Hippocampal formation (tissue), 2 donors: ENCODE measurements at places on chromosomes 7 and 10.

GRCh38 chr7:94245500-94245899 is 149.2 kb upstream of the COL1A2 start:
- no peak for DNase-seq

DNA sequence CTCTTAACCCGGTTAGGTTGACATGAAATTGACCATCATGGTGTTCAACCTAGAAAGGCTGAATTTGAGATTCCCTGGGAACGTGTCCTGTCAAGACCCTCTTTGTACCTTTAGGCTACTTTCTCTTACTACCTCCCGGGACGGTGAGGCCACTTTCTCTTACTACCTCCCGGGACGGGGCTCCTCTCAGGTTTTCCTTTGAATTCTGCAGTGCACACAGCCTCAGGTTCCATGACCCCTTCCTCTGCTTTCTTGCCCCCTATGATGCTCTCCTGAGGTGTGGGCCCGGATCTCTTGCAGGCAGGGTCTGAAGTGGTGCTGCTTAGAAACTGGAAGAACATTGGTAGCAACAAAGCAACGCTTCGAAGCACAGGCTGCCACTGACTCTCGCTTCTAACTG is 155.3 kb downstream of the CAMK1D start:
- no peak for DNase-seq

DNA sequence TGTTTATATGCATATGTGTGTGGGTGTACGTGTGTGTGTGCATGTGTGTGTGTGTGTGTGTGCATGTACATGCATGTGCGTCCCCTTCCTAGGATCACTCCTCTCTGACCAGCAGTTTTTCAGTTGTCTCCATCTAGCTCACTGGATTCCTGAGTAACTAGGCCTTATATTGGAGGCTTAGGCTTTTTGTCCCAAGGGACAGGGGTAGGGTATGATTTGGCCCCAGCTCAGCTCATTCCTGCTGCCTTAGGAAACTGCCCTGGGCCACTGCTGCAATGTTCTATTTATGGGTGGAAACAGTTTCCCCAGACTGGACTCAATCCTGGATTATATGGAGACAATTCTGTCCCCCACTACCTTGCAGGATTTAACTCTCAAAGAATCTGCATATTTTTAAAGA is 68.8 kb upstream of the SDK1 start:
- no peak for DNase-seq

DNA sequence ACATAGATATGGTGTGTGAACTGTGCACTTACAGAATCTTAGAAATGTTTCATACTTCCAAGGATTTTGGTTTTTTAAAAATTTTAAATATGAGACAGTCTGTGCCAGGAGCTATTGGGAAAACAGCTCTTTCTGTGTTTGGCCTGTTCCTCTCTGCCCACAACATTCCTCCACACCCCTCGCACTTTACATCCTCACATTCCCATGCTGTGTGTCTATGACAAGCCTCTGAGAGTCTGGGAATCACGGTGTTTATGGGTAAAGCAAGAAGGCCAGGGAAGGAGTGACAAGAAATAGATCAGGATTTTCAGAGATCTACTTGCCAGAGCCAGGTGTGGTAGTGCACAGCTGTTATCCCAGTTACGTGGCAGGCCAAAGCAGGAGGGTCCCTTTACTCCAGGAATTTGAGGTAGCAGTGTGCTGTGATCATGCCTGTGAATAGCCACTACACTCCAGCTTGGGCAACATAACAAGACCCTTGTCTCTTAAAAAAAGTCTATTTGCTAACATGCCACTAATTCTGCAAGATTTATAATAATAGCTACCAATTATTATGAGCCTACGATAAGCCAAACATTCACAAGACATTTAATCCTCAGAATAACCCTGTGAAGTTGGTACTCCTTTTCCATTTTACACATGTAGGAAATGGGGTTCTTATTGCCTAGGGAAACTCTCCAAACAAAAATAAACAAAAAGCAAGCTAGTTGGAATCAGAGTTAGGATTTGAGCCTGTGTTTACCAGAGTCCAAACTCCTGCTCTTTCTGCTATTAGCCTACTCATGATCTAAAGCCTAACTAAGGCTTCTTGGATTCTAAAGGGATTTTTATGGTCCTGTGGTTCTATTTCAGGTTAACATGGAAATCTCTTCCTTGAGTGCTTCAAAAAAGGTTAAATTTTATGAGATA is 168.3 kb upstream of the SP8 start:
- no peak for DNase-seq

DNA sequence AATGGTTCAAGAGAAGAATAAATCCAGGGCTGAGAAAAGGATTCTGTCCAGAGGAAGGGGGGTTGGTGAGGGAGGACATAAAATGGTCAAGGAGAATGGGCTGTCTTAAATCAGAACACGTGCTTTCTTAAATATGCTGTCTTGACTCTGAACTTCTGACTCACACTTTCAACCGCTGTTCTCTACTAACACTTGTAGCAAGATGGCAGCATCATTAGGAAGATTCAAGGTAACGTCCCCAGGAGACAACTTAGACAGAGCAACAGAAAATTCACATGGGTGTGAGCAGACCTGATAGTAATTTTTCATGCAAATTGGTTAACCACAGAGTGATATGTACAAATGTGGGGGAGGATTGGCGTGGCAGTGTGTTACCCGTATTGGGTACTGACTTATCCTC is 126.8 kb upstream of the GALNT17 start:
- no peak for DNase-seq

- DNase-seq, result no peak
These were observed 136.7 kb downstream of the EGFR start for GRCh38 chr7:55155351-55156117.

DNA sequence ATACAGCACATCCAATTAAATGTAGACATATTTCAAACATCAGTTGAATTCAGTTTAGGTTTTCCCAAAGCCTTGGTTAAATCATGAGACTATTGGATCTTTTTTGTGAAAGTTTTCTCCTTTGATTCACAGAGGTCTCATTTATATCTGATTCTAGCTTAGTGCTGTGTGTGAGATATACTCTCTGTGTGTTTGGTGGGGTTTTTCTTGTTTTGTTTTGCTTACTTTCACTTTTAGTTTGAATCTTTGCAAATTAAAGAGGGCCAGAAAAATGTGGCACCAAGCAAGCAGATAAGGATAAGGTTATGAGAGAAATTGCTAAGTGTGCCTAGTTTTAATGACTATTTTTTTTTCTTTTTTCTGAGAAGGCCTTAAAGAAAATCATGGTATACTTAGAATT is 12.6 kb upstream of the OR6B1 start:
- DNase-seq, result no peak

GRCh38 chr10:94706089-94706488 is 22.6 kb downstream of the CYP2C18 start:
- no peak for DNase-seq

DNA sequence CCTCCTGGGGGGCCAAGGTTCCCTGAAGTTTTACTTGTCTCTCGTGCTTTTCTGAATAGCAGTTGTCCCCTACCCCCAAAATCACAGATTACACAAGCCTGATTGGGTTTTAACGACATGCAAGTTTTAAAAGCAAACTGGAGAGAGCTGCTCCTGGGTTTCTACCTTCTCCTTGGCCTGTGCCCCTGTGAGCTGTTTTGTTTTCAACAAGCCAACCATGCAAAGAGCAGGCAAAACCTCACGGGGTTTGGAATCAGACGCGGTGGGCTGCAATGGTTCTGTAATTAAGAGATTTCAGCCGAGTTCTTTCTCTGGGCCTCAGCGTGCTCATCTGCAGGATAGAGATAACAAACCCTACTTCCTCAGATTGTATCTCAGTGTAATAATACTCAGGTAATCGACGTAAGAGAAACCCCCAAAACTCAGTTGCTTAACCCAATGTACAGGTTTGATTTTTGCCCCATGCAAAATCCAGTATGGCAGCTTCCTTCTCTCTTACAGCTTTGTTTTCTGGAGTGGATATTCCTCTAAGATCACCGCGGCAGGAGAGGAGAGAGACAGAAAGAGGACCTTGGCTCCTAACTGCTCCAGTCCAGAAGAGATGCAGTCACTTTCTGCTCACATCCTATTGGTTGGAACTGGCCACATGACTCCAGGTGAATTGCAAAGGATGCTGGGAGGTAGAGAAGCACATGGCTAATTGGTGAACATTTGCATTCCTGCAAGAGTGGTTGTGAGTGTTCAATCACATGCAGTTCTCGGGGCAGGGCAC is 42.0 kb downstream of the MYL10 start:
- no peak for DNase-seq

DNA sequence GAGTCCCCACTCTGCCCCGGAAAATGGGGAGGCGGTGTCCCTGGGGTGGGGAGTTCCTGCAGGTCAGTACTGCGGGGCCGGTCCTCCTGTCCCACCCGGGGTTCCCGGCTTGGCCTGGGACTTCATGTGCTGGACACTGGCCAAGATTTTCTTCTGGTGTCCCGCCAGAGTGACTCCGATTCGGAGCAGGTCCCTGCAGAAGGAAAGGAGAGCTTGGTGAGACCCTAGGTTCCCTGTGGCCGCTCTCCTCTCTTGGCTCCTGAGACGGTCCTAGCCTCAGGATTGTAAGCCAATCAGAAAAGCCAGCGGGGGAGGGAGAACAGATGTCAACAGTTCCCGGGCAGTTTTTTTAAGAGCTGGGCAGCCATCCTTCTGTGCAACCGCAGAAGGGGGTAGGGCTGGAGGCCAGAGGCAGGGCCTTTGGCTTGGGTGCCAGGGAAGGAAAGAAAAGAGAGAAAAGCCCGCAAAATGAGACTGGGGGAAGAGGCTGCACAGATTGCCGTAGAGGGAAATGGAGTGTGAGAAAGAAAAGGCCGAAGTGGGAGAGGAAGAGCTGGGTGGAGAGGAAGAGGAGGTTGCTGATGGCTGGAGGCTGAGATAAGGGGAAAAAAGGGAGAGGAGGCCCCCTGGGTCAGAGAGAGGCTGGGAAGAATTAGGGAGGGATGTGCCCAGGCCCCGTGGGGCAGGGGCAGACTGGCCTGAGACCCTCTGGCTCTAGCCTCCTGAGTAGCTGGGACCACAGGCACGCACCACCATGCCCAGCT is 23.7 kb downstream of the EPHB4 start:
- DNase-seq, result peak; percentile 62

DNA sequence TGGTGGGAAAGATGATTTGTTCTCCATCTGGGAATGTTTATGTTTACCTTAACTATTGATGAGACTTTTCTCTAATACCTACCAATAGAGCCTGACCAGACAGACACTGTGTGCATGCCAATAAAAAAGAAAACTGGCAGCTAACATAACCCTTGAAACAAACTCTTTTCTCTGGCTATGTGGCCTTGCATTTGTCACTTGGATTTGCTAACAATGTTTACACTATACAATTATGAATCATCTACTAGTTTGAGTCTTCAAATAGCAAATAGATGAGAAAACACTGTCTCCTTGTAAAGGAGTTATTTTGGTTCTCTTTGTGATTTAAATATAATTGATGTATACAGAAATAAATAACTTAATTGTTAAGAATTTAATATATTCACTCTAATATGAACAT is 273.1 kb downstream of the SEMA3D start:
- DNase-seq, result no peak
